Omental fat pad (tissue), 4 donors: ENCODE measurements at places on chromosomes 16 and 17. TPM values are rescaled to one million over a fixed set of nuclear protein-coding genes. Genes with fewer than 3 reads are reported as not detected.

Gene SLFN11
- total RNA-seq = 94.0 TPM

Gene STH
- not detected for total RNA-seq

Gene NLRC3
- total RNA-seq = 4.1 TPM

Gene CTNS
- total RNA-seq = 22.4 TPM
